Fibroblast of skin of abdomen (primary cell): ENCODE measurements at places on chromosomes 3 and 15.

GRCh38 chr3:133799794-133800585 lies 5.6 kb upstream of the SRPRB start:
- DNase-seq: no peak

GRCh38 chr15:57213862-57214261 lies 162.4 kb upstream of the CGNL1 start:
- DNase-seq: peak; percentile 60

DNA sequence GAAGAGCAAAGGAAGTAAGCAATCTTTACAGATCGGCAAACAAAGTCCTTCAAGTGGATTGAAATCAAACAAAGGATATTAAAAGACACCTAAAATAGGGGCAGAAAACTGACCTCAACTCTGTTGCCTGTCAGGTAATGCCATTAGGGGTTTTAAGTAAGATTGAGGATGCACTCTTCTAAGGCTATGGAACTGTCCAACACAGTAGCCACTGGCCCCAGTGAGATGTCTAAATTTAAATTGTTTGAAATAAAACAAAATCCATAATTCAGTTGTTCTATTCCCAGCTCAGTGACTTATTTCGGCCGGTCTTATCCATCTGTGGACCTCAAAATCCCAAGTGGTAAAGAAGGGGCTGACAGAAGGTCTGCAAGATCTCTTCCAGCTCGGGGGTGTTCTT lies 49.5 kb upstream of the LMCD1 start:
- DNase-seq: no peak

GRCh38 chr15:45112591-45113379 lies 1.2 kb downstream of the DUOX2 start:
- no peak for DNase-seq

DNA sequence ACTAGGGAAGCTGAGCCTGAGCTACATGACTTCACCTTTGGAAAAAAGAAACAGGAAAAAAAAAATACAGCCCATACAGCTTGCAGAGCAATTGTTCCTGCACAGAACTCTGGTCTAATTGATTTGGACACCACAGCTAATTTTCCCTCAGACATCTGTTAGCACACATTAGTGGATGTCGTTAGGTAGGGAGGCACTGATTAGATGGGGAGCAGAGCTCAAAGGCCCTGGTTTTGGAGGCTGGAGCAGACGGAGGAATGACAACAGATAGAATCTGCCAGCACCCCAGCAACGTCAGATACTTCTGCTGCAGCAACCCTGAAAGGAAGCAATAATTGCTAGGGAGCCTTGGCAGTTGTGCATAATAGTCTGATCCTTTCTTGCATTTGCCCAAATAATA lies 398.9 kb downstream of the LSAMP start:
- DNase-seq: no peak

DNA sequence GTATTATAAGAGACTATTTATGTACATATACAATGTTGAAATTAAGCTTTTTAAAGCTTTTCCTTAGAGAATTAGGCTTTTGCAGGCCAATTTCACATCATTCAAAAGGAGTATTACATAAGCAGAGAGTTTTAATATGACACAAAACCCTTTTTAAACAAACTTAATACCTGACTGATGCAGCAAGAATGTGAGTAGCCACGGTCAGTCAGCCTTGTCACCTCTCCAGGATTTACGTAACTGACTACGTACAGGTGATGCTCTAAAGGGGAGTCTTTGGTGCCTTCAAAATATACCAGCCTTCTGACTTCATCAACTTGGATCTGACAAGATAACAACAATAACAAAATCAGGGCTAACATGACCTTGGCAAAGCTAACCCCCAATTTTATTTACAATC lies 44.2 kb upstream of the IGDCC4 start:
- DNase-seq: no peak

DNA sequence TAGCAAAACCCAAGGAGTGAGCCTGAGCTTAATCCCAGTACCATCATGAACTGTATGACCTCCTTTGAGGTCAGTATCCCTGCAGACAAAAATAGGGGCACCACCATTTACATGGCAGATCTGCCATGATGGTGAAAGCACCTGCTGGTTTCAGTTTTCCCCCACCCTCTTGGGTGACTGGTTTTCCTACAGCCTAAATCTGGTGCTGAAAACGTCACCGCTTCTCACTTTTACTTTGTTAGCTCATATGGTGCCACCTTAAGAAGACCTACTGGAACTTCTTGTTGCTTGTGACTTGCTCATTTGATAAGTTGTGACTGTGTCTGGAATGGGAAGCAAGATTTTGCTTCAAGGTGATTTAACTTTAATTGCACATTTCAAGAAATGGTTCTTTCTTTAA lies 5.1 kb downstream of the PPP1R2 start:
- DNase-seq: no peak

GRCh38 chr3:107969994-107970819 lies 120.6 kb downstream of the CD47 start:
- DNase-seq: no peak

- peak; percentile 11 for DNase-seq
Measured at GRCh38 chr3:72515941-72516340, 332.3 kb downstream of the SHQ1 start.

DNA sequence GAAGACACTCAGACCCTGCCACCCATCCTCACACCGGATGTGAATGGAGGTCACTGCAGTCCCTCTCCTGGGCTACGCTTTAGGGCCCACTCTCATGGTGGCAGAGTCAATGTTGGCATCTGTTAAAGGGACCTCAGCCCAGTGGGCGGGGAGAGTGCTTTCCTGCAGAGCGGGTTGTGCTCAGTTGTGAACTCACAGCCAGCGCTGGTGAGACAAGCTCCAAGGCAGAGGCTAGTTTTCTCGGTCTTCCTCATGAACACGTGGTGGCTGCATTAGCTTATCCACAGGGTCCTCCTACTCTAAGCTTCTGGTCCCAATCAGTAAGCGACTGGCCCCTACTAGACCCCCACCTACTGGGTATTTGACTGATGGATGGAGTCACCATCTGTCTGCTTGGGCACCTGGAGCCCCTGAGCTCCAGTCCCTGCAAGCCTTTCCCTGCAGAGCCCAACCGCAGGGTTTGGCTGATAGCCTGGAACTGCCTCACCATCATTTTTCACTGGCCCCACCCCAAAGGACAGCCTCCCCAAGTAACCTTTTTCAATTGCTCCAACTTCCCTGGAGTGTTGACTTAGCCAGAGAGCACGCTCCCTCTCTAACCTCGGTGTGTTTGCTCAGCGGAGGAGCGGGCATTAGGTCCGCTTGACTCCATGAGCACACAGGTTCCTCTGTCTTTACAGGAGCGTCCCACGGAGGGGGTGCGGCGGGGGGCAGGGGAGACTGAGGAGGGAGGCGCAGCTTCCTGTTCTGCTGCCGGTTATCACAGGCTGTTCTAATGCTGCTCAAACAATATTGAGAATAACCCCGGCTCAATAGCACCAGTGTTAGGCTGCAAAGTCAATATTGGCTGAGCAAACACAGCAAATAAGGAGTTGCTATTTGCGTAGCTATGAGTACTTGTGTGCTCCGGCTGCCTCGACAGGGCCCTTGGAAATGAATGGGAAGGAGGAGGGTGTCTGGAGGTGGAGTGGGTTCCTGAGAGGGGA lies 141.7 kb downstream of the RPLP1 start:
- DNase-seq: peak; percentile 61

DNA sequence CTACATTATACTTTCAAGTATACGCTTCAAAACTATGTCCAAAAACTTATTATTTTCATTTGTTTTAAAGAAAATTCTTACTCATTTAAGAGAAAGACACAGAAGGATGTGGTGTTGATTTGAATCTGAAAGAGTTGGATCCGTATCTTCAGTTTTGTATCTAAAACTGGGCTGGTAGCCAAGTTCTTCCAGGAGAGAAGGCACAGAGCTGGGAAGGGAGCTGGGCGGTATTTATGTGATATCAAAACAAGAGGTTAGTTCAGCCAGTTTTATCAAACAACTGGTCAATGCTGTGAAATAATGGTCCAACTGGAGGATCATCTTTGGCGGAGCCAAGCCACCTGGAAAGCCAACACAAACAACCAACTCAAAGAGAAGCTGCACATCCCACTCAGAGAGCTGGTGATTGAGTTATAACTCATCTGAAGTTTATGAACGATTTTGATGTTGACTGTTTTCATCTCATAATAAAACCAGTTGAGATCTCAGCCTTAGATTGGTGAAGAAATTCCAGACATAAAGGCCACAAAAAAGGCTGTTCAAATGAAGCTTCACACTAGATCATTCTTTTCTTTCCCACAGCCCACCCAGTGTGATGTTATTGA lies 489.6 kb upstream of the RASGRP1 start:
- no peak for DNase-seq
